ENCODE measurements at places on chromosomes 2 and 18. TPM values are rescaled to one million over a fixed set of nuclear protein-coding genes. Genes with fewer than 3 reads are reported as not detected.

DNA sequence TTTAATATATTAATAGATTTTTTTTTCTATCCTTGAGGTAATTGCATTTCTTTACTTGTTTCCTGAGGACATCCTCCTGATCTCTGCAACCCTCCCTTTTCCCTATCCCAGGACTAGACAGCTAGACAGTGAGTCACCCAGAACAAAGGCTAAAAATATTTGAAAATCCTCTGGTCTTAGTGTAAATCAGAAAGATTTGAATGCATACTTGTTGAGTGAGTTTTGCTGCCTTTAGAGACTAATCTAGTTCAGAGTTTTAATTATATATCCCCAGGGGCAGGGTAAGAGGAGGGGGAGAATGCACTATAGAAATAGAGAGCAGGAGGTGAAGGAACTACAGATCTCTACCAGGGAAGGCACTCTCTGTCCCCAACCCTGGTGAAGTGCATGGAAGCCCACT, 202.3 kb upstream of the TCF4 start:
- no peak for DNase-seq

- no peak for DNase-seq
These were observed 66.7 kb upstream of the FAM136A start for GRCh38 chr2:70368545-70368944.

GRCh38 chr2:10924441-10924840, 12.7 kb downstream of the KCNF1 start:
- DNase-seq: no peak

- DNase-seq: no peak
These were observed 17.8 kb upstream of the TMEM131 start for GRCh38 chr2:98013407-98014042.

GRCh38 chr2:242004902-242005230, 135.3 kb downstream of the RTP5 start:
- DNase-seq: no peak

GRCh38 chr2:220096406-220096805, 469.0 kb downstream of the SLC4A3 start:
- no peak for DNase-seq

GRCh38 chr2:229815858-229816257, 101.5 kb upstream of the DNER start:
- DNase-seq: no peak

DNA sequence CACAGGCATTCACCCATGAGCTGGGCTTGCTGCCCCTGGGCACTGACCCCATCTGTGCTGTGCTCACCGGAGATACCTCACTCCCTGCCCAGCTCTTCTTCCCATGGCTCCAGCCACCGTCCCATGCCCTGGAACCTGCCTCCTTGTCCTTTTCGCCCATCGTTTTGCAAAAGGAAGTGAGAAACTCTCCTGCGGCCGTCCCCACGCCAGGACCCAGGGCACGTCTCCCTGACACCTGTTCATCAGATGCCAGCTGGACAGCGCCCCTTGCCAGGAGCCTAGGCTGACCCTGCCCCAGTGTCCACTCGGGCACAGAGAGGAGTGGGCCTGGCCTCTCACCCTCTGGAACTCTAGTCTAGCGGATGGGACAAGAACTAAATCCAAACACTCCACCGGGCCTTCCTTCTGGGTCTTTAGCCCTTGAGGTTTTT, 238.6 kb downstream of the SEPTIN10 start:
- peak; percentile 11 for DNase-seq

ACOXL gene
- total RNA-seq: not detected

- DNase-seq: no peak
These were observed 89.6 kb downstream of the NR4A2 start for GRCh38 chr2:156242874-156243273.

FOXI3 gene
- not detected for total RNA-seq

POTEI gene
- total RNA-seq: not detected

DNA sequence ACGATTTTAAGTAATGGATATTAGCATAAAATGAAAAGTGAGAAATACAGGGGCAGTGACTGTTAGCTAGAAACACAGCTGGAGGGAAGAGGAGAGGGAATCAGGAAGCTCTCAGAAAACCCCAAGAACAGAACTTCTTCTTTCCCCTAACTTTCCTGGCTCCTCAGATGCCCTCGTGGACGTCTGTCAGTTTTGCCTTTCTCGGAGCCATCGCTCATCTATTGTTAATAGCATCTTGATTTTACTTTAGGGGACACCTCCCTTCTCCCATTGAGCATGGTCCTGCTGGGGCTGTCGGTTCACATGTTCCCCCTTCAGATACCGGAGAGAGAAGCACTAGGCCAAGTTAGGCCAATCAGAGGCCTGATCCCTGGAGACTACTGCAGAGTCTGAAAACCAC, 2.3 kb upstream of the PLEK start:
- DNase-seq: no peak

DNA sequence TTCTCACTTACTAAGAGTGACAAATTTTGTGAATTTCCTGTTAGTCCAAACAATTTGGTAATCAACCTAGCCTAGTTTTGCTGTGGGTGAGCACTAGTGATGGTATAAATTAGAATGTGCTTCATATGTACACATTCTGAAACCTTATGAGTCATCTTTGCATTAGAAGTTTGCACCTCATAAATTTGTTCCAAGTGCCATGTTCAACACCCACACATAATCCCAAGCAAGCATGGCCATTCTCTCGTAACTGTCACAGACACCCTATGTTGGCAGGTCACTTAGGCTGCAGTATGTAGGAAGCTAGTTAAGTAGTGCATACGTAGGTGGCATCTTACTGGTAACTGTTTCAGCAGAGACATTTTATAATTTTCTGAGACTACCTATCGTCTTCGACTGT, 46.9 kb downstream of the NAB1 start:
- DNase-seq: no peak

DNA sequence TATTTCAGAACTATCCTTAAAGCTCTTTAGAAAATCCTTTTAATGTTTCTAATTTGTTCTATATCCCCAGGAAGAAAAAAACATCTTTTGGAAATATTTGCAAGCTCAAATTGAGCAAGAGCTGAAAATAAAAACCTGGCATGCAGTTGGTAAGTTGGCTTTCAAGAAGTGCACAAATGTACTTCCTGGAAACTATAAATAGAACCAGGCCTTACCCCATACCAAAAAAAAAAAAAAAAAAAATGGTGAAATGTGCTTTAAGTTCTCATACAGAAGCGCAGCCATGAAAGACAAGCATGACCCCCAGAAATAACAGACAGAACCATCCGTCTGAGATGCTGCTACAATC, 178.5 kb downstream of the HDAC4 start:
- DNase-seq: no peak
